Activated CD4-positive, alpha-beta T cell treated with anti-CD3 and anti-CD28 coated beads, Interleukin-2, amount 50 U/mL, for 48 hours (primary cell): ENCODE measurements at places on chromosomes 12 and 14.

DNA sequence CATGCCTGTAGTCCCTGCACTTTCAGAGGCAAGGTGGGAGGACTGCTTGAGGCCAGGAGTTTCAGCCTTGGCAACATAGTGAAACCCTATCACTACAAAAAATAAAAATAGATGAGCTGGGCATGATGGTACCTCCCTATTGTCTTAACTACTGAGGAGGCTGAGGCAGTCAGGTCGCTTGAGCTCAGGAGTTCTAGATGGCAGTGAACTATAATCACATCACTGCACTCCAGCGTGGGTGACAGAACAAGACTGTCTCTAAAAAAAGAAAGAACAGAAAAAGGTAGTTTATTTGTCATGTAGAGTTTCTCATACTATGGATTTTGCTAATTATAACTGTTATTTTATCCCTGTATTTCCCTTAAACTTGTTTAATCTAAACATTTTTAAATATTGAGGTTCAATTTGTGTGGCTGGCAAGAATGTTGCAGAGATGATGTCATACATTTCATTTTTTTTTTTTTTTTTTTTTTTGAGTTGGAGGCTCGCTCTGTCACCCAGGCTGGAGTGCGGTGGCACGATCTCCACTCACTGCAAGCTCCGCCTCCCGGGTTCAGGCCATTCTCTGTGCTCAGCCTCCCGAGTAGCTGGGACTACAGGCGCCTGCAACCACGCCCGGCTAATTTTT is 39.7 kb upstream of the ATF7IP start:
- no peak for DNase-seq

DNA sequence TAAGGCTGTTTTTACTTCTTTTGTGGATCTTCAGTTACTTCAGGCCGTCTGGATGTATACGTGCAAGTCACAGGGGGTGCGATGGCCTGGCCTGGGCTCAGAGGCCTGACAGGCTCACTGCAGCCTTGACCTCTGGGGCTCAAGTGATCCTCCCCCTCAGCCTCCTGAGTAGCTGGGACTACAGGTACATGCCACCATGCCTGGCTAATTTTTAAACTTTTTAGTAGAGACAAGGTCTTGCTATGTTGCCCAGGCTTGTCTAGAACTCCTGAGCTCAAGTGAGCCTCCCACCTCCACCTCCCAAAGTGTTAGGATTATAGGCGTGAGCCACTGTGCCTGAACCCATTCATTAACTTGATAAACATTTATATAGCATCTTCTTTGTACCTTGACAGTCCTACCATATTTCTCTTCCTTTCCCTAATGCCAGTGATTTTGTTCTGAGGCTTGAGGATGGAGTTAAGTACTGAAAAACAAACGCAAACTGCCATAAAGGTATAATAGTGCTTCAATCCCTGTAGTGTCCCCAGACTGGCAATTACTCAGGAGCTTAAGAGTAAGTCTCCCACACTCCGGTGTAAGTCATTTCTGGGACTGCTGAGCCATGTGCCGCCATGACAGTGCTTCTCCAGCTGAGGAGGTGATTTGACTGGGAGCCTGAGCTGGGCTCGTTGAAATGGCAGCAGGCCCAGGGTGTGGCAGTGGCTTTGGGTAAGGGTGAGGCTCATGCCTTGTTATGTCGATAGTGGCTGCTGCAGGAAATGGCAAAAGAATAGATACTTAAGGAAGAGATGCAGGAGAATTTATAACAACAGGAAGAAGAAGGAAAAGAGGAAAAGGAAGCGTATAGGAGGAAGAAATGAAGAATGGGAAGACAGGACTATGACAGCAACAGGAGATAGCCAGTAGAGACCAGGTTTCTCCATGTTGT is 43.7 kb upstream of the HECTD1 start:
- DNase-seq = no peak

GRCh38 chr12:80142640-80143039 is 43.3 kb downstream of the OTOGL start:
- DNase-seq = no peak

DNA sequence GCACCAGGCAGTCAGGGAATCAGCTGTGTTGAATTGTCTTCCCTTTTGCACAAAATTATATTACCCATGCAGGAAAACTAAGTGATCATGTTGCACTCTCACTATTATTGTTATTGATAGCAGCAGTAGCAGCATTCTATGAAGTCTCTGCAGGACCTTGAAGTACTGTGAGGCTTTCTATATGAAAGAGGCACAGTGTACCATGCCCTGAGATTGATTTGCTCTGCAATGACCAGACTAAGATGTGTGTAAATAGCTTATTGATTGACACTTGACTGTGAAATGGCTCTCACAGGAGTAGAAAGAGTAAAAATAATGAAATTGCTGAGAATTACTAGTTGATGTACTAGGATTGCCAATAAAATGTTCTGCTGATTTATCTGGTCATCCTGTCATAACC is 99.9 kb downstream of the KICS2 start:
- no peak for DNase-seq

- DNase-seq = no peak
Measured at GRCh38 chr12:46049665-46050064, 59.3 kb upstream of the SCAF11 start.

DNA sequence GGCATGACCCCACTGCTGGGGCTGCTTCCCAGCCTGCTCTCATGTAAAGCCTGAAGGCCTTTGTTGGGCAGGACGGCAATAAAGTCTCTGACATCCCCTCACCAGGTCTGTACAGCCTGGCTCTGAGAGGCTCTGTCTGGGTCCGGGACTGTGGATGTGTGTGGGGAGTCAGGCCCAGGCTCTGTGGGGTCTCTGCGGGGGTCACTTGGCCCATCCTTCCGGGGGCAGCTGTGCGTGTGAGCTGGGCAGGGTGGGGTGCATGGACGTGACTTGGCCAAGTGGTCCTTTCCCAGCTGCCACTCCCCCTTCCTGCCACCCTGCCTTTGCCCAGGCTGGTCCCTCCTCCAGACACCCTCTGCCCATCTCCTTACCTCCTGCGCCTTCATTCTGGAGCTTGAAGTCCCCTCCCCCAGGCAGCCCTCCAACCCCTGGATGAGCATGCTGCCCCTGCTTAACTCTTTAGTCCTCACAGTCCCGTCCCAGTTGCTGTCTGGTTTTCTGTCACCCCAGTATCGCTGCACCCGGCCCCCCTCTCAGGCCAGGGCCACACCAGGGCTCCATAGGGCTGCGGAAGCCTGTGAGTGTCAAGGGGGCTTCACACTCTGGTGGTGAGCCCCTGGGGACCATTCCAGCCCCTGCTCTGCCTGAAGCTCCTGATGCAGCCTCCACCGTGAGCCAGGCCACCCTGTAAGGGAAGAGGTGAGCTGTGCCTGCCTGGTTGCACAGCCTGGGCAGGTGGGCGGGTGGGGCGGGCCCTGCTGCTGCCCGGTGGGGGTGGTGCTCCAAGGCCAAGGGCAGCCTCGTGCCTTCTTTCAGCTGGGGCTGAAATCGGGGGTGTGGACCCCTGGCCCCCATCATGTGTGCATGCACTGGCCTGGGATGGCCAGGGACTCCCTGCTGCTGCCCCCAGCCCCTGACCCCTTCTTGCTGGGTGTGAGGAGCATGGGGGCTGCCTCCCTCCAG is 25.5 kb upstream of the KIF26A start:
- no peak for DNase-seq

- DNase-seq = no peak
Measured at GRCh38 chr12:54249489-54249888, 30.4 kb downstream of the CBX5 start.

DNA sequence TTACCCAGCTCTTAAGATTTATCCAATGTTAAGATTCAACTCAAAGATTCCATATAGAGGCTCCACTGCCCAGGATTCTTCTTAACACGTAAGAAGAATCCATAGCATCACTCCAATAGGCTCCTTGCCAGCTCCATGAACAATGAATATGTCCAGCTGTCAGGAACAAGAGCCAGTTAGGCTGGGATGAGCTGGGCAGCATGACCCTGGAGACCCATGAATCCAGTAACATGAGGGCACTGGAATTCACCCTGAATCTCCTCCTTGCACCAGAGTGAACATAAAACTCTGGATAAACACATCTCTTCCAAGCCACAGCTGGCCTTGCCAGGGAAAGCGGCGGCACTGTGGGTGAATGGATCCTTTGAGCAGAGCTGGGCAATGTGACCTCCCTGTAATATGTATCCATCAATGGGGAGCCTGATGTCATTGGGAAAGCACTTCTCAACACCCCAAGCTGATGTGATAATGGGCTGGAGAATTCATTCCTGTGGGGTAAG is 24.4 kb upstream of the TC2N start:
- DNase-seq = no peak

DNA sequence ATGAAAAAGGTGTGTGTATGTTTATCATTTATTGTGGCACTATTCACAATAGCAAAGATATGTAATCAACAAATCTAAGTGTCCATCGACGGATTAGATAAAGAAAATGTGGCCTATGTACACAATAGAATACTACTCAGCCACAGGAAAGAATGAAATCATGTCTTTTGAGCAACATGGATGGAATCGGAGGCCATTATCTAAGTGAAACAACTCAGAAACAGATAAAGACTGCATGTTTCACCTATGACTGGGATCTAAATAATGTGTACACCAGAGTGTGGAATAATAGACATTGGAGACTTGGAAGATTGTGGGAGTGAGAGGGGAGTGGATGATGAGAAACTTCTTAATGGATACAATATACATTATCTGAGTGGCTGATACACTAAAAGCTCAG is 44.0 kb downstream of the CCER1 start:
- DNase-seq = no peak

- no peak for DNase-seq
Measured at GRCh38 chr14:89447182-89447944, 30.3 kb upstream of the FOXN3 start.

DNA sequence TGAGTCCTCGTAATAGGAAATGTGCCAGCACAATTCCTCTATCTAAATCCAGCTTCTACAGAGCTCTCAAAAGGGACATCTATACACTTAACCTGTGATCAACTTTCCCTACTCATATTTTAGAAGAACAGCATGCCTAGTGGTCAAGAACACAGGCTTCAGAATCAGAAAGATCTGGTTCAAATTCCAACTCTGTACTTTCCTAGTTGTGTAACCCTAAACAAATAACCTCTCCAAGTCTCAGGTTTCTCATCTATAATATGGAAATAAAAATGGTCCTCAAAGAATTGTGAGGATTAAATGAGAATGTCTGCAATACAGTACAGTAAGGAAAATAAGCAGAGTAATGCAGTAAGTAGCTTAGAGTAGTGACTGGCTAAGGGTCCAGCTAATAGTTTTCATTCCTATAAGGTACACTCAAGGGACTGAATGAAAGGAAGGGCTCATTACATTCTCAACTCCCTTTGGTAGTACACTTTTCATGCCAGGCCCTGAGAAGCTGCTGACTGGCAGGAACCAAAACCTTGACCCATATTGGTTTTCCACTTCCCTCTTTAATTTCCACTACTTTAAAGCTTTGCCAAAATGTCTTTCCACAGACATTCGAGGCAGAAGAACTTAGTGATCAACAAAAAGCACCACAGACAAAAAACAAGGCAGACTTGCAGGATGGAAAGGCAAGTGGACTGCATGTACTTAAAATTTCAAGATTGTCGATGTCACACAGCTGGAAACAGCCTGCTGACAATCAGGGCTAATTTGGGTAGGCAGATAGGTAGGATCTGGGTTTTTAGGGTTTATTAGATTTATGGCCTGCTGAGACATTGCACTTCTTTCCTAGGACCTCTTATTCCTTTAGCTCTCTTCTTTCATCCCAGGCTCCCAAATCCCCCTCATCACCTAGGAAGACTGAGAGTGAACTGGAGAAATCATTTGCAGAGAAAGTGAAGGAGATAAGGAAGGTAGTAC is 4.3 kb downstream of the CCDC196 start:
- no peak for DNase-seq

DNA sequence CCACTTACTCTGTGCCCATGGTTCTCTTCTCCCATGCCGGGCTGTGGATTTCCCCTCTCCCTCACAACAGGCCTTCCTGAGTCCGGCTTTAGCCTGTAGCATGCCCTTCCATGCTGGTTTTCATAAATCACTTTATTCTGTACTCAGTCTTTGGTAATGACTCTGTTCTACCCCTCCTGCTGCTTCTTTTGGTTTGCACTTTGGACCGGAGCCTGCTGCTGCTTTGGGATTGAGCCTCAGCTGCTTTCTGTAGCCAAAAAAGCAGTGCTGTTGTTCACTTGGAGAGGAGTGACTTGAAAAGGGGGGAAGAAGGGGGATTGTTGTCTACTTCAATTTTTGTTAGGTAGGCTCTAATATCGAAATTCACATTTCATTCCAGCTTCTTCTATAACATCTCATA is 8.5 kb upstream of the SLC6A13 start:
- DNase-seq = no peak

GRCh38 chr12:96526110-96526509 is 36.7 kb downstream of the CFAP54 start:
- DNase-seq = no peak

DNA sequence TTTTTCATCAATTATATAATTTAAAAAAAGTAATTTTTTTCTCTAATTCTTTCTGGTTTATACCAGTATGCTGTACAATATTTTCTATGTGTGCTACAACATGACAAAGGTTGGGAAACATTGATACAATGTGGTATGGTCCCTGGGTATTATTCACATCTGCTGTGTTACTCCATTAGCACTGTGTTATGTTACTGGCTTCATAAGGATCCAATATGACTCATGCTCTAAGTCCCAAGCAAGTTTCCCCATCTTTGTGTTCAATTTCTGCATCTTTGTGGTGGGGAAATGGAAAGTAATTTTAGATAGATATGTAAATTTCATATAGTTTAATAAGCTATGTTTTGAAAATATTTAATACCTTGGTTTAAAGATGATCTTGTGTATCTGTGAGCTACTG is 35.8 kb downstream of the FBXO33 start:
- no peak for DNase-seq

DNA sequence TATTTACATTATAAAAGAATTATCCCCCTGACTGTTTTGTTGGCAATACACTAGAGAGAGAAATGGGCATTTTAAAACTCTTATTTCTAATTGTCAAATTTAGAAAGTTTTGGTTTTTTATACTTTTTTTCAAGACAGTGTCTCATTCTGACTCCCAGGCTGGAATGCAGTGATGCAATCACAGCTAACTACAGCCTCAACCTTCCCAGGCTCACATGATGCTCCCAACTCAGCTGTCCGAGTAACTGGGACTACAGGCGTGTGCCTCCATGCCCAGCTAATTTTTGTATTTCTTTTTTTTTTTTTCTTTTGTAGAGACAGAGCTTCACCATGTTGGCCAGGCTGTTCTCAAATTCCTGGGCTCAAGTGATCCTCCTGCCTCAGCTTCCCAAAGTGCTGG is 8.3 kb upstream of the OR11H6 start:
- DNase-seq = no peak

GRCh38 chr12:121154793-121155375 is 22.2 kb downstream of the P2RX7 start:
- no peak for DNase-seq

- DNase-seq = no peak
Measured at GRCh38 chr14:86826661-86827060, 1166.3 kb downstream of the GALC start.
